Cardiac septum (tissue), 1 donor: ENCODE measurements at places on chromosomes 4 and X.

DNA sequence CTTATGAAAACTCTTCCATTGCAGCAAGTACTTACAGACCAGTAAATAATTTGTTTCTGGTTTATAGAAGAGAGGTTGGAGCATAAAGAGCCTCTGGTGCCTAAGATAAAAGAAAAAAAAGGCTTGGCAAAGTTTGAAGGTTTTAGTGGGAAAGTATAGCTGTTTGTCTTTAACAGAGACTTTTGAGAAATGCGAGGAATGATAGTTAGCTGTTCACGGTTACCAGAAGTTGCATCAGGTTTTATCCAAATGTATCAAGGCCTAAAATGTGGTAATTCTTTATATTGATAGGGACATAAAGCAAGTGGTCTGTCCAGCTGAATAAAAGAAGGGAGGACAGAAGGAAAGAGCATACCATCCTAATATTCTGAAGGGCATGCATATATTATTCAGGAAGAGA, 29.3 kb downstream of the RAP1GDS1 start:
- no peak for DNase-seq

DNA sequence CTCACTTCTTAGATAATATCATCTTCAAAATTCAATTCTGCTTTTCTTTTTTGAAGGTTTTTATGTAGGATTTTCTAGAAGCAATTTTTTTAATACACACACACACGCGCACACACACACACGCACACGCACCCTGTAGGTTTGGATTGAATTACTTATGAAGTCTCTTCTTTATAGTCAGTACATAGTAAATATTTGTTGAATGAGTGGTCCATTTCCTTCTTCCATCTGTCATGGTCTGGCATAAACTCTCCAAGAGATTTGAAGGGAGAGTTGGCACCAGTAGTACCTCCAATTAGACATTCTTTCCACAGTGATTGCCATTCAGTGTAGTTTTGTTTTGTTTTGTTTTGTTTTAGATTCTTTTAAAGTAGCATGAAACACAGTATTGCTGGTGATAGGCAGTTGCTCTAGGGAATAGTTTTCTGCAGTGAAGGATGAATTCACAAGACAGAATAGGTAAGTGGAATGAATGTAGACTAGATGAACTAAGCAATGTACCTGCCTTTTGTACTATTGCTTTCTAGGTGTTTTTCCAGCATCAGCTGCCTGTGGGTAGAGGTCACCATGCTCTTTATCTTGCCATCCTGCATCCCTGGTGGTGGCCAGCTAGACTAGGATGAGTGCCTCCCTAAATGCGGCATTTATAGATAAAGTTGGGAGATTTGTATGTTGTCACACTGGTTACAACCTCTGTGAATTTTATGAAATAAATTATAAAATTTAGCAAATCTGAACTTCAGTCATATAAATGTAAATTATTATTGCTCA, 20.5 kb downstream of the PDLIM5 start:
- no peak for DNase-seq

DNA sequence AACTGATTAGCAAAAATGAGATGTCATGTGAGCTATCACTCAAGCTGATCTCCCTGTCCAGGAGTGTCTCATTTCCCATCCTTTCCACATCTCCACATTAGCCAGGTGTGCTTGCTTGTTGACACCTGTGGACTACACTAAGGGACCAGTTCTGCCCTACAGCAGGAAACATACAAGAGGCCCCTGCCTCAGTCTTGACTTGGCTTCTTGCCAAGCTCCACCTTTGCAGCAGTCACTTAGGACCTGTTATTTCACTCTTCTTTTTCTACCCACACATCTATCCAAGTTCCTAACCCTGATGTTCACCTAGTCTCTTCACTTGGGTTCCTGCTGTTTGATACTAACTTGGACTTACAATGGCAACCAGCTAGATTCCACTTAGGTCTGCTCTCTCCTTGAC, 13.2 kb downstream of the FRMD7 start:
- no peak for DNase-seq

GRCh38 chrX:12206413-12206812, 68.1 kb downstream of the FRMPD4 start:
- no peak for DNase-seq

GRCh38 chrX:30649859-30650258, 3.4 kb upstream of the GK start:
- no peak for DNase-seq
